ENCODE measurements at places on chromosomes 5 and 9. TPM values are rescaled to one million over a fixed set of nuclear protein-coding genes. Genes with fewer than 3 reads are reported as not detected.

Gene OBP2B
- not detected for polyA plus RNA-seq

Gene SLC6A19
- not detected for polyA plus RNA-seq

- DNase-seq: no peak
These were observed 111.7 kb upstream of the MRPS30 start for GRCh38 chr5:44697025-44697424.

DNA sequence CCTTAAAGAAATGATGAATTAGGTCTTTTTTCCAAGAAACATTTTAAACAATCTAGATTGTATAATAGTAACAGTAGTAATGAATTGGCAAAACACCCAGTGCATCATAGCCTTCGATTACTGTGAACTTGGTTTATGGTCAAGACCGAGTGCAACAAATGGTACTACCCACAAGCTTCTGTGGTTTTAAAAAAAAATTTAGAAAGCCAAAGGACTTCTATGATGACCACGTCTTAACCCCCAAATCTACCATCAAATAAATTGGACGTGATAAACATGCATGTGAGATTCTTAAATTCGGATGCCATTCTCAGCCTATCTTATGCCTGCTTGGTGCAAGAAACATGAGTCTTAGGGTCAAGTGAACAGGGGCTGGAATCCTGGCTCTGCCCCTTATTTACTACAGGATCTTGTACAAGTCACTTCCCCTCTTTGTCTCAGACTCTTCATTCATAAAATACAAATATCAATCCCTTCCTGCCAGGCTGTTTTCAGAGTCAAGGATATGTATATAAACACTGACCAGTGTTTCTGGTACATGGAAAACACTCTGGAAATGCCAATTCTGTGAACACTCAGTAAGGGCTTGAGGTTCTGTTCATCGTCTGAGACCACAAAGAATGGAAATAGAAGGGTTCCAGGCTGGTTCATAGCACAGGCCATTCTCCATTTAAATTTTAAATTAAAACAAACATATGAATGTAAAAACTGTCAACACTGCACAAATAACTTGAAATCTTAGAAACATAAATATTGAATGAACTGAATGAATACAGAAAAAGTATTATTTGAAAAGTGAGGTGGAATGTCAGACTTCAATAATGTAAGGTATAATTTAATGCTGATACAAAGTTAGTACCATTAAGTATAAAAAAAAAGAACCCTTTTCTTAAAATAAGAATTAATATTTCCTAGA is 107.8 kb downstream of the NR6A1 start:
- DNase-seq: no peak

- DNase-seq: no peak
These were observed 4.8 kb upstream of the NSMF start for GRCh38 chr9:137463931-137464290.

- DNase-seq: no peak
These were observed 309.9 kb downstream of the MAT2B start for GRCh38 chr5:163815240-163815791.

DNA sequence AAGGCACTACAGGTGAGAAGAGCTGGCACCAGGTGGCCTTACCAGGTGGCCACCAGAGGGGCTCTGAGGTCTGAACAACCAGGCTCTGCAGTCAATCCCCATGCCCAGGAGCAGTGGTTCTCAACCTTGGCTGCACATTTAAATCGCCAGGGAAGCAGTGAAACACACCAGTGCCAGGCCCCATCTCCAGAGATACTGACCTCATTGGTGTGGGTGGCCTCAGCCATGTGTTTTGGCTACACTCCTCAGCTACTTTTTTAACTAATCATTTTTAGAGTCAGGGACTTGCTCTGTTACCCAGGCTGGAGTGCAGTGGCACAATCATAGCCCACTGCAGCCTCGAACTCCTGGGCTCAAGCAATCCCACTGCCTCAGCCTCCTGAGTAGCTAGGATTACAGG is 56.0 kb downstream of the GABBR2 start:
- DNase-seq: no peak

GRCh38 chr9:76588316-76588715 is 129.3 kb downstream of the GCNT1 start:
- DNase-seq: no peak

DNA sequence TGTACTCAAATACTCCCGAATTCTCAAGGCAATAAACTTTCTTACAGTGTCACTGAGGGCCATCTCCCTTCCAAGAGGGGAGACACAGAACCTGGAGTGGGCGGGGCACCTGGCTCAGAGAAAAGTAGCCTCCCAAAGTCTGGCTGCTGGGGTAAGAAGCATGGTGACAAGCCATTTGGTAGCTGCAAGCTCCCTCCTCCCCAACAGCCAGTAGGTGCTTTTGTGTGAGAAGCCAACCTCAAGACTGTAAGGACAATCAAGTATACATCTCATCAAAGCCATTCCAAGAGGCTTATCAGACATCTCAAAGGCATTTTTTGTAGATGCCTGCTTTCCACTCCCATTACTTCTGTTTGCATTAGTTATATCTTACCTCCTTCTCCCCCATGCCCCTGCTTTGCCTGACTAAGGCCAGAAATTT is 1.4 kb downstream of the DAB2 start:
- DNase-seq: no peak

DNA sequence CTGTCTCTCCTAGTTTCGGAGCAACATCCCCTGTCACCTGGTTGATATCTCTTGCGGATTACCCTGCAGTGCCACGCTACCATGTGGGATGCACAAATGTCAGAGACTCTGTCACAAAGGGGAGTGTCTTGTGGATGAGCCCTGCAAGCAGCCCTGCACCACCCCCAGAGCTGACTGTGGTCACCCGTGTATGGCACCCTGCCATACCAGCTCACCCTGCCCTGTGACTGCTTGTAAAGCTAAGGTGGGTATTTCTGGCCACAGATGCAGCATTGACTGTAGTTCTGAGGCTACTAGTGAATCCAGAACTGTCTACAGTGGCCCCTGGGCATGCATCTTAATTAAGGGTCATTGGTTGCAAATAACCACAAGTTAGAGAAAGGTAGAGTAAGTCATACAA is 50.8 kb downstream of the AQP7 start:
- DNase-seq: no peak

Data from SK-N-SH (cell line).